ENCODE measurements at places on chromosomes 12 and 14.

DNA sequence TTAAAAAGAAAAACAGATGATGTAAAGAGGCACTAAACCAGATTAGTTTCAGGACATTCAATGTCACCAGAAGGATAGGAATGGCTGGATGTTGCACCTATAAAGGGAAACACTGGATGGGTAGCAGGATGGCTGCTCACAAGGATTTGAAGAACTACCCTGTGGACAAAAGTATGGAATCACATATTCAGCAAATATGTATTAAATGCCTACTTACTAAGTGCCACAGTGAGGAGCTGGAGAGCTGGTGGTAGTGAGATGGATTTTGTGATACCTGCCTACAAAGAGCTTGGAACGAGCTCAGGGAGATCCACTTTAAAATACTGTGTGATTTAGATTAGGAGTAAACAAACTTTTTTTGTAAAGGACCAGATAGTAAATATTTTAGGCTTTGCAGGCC is 316.2 kb downstream of the PAWR start:
- no peak for DNase-seq

DNA sequence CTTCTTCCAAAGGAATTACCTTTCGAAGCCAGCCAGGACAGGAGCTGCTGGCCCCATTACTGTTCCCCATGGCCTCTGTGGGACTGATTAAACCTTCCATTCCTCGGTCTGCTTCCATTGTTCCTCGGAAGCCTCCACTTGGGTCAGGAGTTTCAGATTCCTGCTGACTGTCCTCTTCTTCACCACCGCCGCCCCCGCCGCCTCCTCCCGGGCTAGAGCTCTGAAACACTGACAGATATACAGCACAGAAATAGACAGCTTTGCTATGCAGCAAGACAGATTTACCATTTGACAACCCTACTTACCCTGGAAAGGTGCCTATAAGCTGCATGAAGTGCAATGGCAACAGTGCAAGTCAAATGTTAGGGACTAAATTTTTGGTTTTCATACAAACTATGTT is 21.8 kb downstream of the ZC2HC1C start:
- DNase-seq: no peak

- DNase-seq: peak; percentile 54
Measured at GRCh38 chr12:113056631-113057488, at the start of gene DTX1. Gene DTX1 (plus strand): TSS chr12:113056730. CDS start chr12:113058193, 1,463 bp downstream.

DNA sequence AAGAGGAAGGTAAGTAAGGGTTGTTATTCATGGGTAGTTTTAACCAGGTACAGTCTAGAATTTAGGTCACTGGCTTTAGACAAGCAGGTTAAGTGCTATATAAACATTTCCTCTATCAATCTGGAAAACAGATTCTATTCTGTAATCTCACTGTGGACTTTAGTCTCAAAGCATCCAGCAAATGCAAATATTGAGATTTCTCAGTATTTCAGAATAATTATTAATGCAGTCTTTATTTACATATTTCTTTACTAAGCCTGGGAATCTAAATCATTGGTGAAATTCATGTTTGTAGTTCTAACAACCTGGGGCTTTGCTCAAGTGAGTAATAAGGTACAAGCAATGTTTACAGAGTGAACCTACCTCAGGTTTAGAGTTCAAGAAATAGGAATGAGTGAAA is 61.9 kb downstream of the SLC41A2 start:
- DNase-seq: no peak
